T-helper 9 cell (primary cell): ENCODE measurements at places on chromosomes 5 and 9.

- DNase-seq, result no peak
Measured at GRCh38 chr5:175685701-175686350, 28.0 kb downstream of the HRH2 start.

GRCh38 chr5:1665803-1666202 lies 133.8 kb downstream of the MRPL36 start:
- DNase-seq, result no peak

- no peak for DNase-seq
Measured at GRCh38 chr9:91415290-91415689, 8.3 kb downstream of the NFIL3 start.

DNA sequence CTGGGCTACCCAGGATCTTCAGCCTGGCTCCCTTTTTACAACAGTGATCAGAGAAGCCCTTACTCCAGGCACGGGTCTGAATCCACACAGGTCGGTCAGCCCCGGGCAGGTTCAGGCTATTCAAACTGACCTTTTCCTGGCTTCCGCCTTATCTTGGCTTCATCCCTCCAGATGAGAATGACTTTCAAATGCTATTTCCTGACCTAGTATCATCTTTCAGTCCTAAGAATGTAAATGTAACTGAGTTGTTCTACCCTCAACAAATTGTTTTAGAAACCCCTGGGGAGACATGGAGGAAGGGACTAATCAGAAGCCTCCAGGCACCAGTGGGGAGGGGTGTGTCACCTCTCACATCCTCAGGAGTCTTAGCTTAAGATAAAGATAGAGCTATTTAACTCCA lies 213.2 kb downstream of the EPB41L4A start:
- no peak for DNase-seq

DNA sequence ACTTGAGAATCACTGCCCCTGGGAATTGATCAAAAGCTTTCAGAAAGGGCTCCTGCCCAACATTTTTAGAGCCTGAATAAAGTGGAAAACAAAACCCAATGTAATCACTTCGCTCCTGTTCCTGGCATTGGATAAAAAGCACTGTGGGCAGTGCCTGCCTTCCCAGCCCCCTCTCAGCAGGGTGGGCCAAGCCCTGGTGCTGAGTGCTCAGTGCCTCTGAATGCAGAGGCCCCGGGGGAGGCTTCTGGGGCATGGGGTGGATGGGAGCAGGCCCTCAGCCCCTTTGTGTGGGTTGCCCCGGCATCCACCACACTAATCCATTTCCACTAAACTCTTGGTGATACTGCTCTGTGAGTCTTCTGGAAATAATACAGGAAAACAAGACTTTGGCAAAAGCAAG lies 55.6 kb downstream of the CFAP90 start:
- DNase-seq, result no peak
